ENCODE measurements at places on chromosomes 7 and 10.

GRCh38 chr10:132926777-132927650, 15.4 kb downstream of the CFAP46 start:
- no peak for DNase-seq

- no peak for DNase-seq
These were observed 22.2 kb upstream of the FAM171A1 start for GRCh38 chr10:15393139-15393825.

DNA sequence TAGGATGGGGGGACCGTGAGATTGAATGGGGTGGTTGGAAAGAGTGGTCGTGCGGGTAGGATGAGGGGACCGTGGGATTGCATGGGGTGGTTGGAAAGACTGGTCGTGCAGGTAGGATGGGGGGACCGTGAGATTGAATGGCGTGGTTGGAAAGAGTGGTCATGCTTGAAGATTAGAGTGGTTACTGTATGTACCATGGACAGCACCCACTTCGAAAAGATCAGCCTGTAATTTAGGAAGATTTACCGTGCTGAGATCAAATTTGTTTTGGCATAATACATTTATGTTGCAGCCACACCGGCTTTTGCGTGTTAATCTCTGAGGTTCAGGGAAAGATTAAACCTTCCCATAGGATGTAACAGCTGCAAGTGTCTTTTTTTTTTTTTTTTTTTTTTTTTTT, 495.2 kb upstream of the ADARB2 start:
- no peak for DNase-seq

- no peak for DNase-seq
These were observed 8.6 kb upstream of the ELFN1 start for GRCh38 chr7:1661461-1661860.

DNA sequence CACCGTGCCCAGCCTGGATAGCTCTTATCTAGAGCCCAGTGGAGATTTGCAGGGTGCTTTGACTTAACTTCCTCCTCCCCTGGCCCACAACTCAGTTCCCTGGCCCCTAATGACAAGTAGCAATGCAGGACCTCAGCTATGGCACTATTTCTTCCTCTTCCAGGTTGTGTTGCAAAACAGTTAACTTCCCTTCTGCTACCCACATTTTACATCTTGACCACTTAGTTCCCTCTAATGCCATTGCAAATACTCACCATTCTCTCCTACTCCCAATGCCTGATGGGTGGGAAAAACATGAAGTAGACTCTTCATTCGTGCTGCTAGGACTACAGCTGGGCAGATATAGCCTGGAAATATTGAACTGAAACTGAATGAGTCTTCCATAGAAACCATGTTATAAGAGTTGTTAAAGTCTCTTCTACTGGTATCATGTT, 39.1 kb upstream of the FGL2 start:
- DNase-seq: no peak

DNA sequence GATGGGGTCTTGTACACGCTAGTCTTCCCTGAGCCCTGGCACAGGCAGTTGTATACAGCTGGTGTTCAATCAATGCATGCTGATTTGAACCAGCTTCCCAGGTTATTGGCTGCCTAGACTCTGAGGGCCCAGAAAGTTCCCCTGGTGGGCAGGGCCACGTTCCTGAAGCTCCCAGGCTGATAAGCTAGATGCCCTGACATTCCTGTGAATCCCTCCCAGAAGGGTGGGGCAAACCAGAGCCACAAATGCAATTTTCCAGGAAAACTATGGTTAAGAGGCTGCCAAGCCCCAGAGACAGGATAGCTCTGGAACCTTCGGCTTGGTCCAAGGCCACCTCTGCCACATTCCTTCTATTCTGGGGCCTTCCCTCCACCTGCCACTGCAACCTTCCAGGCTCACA, 78.2 kb downstream of the FAM53B start:
- no peak for DNase-seq
